ENCODE measurements at places on chromosomes 7 and 10.

- DNase-seq: no peak
These were observed 92.8 kb upstream of the ZMIZ1 start for GRCh38 chr10:78975926-78976325.

- DNase-seq: no peak
These were observed 12.1 kb upstream of the PYROXD2 start for GRCh38 chr10:98427011-98427515.

GRCh38 chr7:50970092-50970491 lies 187.4 kb upstream of the GRB10 start:
- DNase-seq: no peak

DNA sequence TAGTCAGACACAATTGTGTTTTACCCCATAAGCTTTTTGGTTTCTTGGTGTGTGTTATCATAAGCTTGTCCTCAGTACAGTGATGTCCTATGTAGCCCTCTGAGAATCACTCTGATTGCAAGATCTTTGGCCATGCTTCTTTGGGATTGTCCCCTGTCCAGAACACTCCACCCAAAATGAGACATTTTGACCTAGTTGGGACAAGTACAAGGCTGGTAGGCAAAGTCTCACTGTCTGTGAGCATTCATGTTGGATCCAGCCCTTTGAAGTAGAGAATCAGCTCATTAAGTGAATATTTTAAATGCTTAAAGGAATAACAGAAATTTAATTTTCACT lies 28.9 kb upstream of the PCGF5 start:
- DNase-seq: no peak

DNA sequence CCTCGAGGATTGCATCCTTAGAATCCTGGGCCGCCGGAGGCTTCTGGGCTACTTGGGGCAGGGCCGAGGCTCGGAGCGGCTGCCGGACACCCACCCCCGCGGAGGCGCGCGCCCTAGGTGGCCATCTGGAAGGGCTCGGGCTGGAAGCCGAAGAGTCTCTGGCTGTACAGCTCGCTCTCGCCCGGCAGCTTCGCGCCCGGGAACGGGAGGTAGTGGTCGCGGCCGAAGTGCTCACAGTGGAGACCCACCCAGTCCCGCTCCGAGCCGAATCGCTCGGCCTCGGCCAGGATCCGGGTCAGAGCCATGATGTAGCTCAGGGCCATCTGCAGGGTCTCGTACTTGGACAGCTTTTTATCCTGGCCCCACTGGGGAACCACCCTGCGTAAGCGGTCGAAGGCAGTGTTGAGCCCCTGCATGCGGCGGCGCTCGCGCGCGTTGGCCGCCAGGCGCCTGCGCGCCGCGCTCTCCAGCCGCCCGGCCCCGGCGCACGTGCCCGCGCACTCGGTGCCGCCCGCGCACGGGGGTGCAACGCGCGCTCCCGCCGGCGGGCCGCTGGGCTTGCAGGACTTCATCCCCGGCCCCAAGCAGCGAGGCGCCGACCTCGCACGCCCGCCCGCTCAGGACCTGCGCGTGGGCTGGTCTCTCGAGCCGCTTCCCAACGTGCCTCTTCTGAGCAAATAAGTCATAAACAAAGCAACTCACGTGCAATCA lies 652 bp downstream of the ATOH7 start:
- DNase-seq: no peak

GRCh38 chr10:102157224-102157623 lies 5.0 kb downstream of the NOLC1 start:
- no peak for DNase-seq

DNA sequence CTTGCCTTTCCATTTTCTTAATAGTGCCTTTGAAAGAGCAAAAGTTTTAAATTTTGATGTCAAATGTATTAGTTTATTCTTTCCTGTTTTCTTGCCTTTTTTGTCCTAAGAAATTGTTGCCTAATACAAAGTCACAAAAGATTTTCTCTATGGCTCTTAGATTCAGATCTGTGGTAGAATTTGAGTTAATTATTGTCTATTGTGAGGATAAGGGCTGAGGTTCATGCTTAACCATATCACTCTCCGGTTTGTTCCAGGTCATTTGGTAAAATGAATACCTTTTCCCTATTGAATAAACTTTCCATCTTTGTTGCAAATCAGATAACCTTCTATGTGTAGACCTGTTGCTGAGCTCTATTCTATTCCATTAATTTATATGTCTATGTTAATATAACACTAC lies 96.0 kb downstream of the NOD1 start:
- DNase-seq: no peak

DNA sequence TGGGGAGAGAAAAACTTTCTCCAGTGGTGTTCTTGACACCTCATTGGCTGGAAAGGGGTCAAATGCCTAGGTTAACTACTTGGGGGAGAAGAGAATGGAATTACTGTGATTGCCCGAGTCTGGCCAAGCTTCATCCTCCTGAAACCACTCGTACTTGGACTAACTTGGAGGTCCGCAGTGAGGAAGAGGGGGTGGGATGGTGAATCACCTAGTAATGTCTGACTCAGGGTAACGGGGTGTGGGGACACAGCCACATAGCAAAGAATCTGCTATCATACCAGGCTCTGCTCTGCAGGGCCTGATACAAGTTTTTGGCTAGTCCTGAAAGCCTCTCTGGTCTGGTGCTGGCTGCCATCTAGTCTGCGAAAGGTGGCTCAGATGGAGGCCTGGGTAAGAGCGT lies 190.9 kb downstream of the RPS24 start:
- DNase-seq: no peak

DNA sequence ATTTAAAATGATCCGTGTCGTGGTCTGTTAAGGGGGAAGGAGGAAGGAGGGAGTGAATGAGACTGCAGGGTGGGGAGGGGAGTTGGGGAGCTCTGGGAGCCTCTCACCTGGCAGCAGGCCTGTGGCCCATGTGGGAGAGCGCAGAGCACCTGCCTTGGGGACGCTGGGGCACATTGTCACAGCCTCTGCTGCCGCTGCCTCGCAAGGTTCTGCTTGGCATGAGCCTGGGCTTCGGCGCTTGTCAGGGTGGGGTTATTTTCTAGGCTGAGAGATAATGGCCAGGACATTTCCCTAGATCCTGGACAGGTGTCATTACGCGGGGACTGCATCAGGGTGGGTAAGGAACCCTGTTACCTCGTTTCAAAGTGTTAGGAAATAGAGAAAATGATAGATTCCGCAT lies 2.2 kb upstream of the SUN1 start:
- no peak for DNase-seq

DNA sequence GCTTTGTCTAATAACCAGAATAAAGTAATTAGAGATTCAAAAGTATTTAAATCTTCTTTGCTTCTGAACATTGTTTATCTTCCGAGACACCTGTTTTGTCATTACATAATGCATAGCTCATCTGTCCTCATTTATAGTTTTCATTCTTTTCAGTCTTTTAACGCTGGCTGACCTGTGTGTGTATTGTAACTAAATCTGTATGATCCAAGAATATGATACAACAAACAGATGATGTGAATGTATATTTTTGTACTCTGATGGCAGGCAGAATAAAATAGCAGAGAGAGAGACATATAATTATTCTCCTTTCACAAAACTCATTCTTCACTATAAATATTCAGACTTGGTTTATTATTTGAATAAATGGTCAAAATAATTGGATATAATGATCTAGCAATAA lies 80.6 kb downstream of the ORC5 start:
- no peak for DNase-seq

GRCh38 chr10:102122450-102122849 lies 2.3 kb upstream of the LDB1 start:
- no peak for DNase-seq

DNA sequence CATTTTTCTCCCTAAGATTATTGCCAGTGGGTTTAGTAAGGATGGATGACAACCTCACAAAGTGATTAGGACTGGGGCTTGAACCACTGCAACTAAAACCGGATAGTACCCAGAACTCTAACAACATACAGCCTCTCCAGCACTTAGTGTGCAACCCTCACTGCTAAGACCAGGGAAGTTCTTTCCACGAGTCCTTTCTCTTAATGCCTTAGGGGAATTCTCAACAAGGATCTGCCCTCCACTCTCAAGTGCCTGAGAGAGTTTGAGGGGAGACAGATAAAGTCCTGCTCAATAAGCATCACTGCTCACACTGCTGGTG lies 104.6 kb downstream of the NRP1 start:
- no peak for DNase-seq
